GOT3 (cell line): ENCODE measurements at places on chromosomes 12 and 14.
A peak's percentile ranks its signal among the peaks of the same experiment; 100 is the strongest.

DNA sequence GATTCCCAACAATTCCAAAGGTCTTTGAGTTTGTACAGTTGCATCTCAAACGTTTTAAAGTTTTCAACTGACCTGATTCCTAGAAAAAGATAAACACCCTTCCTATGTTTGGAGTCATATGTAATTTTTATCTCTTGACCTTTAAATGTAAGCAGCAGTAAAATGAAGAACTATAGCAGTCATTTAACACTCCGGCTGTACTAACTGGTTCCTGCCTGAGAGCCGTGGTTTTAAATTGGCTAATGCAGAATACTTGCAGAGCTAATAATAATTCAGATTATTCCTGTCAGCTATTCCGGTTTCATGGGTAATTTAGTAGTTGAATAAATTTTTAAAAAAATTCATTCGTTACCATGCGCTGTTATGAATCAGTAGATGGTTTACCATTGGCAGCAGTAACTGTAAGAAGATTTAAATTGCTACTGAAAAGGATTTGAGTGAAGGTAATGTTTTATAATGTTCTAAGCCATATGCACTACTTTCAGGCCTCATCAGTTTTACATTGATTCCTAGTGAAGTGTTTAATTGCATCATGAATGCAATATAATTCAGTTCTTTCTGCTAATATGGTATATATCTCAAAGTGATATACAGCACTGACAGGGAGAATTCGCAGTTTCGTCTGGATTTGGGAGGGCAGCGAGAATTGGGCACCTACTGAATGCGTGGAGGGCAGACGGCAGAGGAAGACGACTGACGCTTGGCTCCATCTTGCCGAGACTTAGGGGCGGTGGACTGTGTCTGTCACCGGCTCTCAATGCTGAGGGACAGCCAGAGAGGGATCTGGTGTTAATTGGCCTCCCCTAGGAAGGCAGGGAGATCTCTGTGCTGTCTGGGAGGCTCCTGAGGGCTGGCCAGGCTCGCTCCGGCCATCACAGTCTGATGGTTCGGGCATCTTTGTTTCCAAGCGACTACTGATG is 217.7 kb downstream of the PHETA1 start:
- DNase-seq = no peak

GRCh38 chr14:67487937-67488893 is at the start of gene TMEM229B:
TMEM229B (minus strand) TSS chr14:67488721; CDS start chr14:67473923, 14,798 bp downstream.
- no peak for DNase-seq

DNA sequence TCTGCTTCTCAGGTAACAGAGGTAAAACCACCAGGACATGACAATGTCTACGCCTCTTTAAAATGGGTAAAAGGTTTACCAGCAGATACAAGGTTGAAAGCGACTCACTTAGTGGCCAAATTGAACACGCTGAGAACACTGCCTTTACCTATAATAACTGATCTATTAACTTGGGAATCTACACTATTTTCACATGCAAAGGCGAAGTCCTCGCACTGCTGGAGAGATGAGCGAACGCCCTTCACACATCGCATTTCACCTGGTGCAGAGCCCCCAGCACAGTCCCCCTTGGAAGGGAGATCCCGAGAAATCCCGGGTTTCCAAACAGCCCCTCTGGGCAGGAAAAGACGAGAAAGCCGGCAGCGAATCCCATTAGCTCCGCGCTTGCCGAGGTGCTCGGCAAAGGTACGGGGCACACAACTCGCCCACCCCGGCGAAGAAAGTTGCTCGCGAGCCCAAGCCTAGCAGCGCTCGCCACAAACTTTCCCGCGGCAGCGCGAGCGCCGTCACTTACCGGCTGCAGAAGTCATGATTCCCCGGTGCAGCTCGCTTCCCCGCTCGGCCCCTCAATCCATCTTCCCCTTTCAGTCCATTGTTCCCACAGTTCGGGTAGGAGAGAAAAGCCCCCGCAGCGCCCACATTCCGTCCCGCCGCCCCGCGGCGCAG is 423 bp downstream of the FGD6 start:
- DNase-seq = no peak

DNA sequence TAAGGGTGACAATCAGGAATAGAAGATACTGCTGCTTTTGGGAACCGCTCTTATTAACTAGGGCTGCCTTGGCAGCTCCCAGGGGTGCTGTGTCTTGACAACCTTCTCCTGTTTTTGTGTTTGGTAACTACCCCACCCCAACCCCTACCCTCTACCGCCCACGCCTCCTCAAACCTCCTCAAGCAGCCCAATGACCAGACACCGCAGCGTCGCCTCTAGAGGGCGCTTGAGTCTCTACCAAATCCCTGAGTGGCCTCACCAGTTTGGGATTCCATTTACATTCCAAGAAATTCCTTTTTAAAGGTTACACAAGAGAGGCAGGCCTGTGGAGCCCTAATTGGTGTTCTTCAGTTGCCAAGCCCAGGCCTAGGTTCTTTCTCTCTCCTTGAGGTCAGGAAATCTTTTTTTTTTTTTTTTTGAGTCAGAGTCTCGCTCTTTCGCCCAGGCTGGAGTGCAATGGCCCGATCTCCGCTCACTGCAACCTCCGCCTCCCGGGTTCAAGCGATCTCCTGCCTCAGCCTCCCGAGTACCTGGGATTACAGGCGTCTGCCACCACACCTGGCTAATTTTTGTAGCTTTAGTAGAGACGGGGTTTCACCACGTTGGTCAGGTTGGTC is 72.4 kb upstream of the USP44 start:
- no peak for DNase-seq

GRCh38 chr14:55052269-55052930 is 953 bp downstream of the MAPK1IP1L start:
- DNase-seq = no peak

DNA sequence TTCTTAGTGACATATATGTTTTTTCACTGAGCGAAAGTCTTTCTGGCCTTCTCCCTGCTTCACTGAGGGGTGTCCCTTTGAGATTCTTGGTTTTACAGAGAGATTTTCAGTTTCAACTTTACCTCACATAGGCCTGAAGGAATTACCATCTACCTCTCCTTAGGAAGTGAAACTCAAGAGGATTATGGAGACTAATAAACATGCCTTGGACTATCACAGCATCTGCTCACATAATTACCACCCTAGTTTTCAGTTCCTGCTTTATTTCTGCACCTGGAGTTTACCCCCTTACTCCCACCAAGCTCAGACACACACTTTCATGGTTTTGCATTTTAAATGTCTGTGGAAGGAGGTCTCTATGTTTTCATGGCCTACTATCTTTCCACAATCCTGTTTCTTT is 118.3 kb upstream of the SCAF11 start:
- DNase-seq = no peak

DNA sequence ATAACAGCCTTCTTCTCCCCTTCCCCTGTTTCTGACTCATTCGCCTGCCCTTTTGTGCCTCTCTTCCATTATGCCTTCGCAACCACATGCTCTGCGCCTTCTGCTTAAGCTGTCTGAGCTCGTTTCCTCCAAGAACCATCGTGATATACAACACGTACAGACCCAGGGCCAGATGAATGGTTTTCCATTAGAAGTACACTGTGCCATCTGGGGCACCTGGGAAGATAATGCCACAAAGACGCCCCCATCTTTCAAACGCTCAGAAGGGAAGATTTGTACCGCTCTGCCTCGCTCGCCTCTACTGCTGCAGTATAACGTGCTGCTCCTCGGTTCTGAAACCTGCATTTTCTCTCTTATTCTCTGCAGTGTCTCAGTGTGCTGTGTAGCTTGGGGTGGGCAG is 470.9 kb upstream of the STXBP6 start:
- no peak for DNase-seq

- DNase-seq = peak; percentile 28
Measured at GRCh38 chr12:110826592-110827200, 20.1 kb upstream of the CCDC63 start.

DNA sequence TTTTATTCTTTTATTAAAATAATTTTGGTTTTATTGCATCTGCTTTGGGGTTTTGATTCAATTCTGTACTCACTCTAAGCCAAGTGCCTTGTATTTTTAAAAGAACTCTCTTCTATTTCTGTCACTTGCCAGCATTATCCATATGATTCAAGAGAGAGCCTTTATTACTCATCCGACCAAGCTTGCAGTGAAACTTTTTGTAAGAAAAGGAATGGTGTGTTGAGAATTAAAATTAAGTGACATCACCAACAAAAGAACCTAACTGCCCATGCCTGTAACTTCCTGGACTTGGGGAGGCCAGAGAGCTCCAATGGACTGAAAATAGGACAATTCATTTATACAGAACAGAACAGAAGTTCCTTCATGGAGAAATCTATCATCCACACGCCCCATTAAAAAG is 52.1 kb downstream of the GALNT4 start:
- DNase-seq = no peak

- DNase-seq = no peak
Measured at GRCh38 chr12:124547626-124548025, 19.8 kb downstream of the NCOR2 start.

DNA sequence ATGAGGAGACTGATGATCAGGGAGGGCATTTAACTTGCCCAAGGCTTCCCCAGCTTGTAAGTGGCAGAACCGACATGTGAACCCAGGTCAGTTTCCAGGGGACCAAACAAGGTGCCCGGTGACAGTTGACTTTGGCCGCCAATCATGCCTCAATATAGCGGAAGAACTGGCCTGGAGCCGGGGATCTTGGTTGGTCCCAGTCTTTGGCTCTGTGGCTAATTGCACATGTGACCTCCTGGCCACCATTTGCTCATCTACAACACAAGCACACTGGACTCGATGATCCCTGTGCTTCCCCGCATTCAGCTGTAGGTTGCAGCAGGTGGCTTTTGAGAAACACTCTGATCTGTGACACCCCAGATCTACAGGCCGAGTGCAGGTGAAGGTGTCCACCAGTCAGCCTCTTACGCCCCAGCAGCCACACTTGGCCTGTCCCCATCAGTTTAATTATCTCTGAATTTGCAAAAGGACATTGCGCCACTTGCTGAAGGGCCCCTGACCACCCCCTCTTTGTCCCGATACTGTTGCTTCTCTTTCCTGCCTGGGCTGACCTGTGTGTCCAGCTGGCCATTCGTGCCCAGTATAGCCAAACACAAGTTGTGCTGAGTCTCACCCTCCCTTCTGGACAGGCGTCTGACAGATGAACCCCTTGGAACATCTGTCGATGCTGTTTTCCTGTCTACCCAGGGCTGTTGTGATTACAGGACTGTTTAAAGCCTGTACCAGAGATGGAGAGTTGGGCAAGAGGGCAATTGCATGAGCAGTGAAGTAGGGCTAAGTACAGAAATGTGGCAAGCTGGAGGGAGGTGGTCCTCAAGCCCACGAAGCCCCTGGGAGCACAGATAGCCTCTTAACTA is 14.1 kb downstream of the ACACB start:
- no peak for DNase-seq

GRCh38 chr14:89445273-89445973 is 28.4 kb upstream of the FOXN3 start:
- DNase-seq = no peak

DNA sequence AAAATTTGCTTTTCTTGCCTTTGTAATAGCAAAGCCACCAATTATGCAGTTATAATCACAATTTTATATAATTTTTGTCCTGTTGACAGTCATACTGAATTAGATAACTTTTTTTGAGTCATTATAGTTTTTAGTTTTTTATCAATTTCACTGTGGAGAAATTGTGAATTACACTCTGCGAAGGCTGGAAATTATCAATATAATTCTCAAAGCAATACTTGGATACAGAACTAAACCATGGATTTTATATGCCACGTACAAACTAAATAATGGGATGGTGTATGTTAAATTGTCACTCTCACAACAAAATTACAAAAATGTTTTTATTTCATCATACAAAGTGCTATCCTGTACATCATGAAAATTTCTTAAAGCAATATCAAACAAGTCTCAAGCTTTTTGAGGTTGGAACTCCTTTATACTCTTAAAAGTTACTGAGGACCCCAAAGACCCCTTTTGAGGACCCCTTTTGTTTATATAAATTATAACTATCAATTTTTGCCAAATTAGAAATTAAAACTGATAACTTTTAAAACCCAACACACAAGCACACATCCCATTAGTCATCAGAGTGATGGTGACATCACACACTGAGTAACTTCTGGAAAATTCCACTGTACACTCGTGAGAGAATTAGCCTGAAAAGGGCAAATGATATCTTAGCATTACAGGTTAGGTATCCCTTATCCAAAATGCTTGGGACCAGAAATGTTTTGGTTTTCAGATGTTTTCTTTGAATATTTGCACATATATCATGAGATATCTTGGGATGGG is 19.8 kb upstream of the AQP2 start:
- no peak for DNase-seq

DNA sequence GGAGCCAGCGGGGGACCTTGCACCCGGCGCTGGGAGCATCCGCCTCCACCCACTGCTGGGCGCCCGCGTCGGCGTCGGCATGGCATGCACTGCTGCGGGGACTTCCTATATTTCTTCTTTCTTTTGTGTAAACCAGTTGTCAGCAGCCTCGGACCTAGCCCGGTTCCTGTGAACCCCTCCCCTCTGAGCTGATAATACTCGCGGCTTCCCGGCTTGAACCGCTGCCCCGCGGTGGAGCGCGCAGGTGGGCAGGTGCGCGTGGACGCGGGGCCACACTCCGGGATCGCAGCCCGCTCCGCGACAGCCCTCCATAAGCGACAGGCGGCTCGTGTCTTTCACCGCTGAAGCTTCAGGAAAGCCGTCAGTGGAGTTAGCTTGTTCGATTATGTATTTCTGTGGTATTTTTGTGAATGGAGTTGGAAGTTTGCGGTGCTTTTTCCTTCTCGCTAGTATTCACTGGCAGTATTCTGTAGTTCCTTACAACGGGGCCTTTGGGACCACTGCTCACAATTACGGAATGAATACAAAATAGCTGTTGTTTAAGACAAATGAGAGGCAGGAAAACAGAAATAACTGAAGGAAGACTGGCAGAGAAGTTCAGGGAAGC is 870 bp downstream of the BMAL2 start:
- no peak for DNase-seq

DNA sequence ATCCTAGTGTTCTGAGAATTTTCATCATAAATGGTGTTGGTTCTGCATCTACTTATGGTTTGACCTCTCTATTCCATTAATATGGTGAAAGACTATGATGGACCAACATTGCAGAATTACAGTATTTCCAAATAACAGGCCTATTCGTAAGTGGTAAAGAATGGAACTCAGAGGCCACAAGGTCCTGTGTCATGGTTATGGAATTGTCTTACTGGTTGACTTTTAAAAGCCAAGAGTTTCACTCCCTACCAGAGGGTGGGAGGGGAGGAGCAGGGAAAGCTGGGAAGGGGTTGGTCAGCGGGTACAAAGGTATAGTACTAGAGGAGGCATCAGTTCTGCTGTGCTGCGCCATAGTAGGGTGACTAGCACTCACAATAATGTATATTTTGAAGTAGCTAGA is 153.4 kb downstream of the TMEM132D start:
- no peak for DNase-seq

GRCh38 chr12:68630598-68630997 is 19.9 kb downstream of the RAP1B start:
- no peak for DNase-seq

DNA sequence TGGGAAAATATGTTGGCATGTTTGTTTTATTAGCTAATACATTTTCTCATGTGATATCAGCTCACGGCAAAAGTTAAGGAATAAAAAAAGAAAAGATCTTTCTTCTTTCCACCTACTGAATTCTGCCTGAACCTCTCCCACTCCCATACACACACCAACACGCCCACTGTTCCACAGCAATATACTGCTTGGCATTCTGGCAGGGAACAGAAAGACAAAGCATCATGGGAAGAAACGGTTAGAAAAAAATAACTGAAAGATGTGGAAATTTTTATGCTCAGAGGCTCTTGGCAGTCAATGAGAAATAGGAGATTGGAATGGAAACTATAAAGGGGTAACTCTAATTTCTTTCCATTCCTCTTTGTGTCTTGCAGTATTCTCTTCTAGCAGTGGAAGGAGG is 268.5 kb downstream of the FOXG1 start:
- DNase-seq = no peak

GRCh38 chr14:32304296-32304695 is 24.8 kb upstream of the AKAP6 start:
- DNase-seq = no peak

- no peak for DNase-seq
Measured at GRCh38 chr12:65827827-65828231, 3.5 kb downstream of the HMGA2 start.
